Effector CD8-positive, alpha-beta T cell (primary cell): ENCODE measurements at places on chromosomes 16 and 17.
A peak's percentile ranks its signal among the peaks of the same experiment; 100 is the strongest.

DNA sequence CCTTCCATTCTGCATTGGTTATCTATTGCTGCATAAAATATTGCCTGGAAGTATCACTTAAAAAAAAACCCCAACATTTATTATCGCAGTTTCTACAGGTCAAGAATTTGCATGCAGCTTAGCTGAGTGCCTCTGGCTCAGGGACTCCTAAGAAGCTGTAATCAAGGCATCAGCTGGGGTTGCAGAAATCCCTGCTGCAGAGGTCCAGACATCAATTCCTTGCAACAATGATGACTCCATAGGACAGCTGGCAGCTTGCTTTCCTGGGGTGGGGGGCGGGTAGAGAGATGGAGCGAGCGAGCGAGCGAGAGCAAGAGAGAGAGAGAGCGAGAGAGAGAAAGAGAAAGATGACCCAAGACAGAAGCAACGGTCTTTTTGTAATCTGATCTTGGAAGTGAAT is 308.1 kb downstream of the HAPSTR1 start:
- DNase-seq: no peak

DNA sequence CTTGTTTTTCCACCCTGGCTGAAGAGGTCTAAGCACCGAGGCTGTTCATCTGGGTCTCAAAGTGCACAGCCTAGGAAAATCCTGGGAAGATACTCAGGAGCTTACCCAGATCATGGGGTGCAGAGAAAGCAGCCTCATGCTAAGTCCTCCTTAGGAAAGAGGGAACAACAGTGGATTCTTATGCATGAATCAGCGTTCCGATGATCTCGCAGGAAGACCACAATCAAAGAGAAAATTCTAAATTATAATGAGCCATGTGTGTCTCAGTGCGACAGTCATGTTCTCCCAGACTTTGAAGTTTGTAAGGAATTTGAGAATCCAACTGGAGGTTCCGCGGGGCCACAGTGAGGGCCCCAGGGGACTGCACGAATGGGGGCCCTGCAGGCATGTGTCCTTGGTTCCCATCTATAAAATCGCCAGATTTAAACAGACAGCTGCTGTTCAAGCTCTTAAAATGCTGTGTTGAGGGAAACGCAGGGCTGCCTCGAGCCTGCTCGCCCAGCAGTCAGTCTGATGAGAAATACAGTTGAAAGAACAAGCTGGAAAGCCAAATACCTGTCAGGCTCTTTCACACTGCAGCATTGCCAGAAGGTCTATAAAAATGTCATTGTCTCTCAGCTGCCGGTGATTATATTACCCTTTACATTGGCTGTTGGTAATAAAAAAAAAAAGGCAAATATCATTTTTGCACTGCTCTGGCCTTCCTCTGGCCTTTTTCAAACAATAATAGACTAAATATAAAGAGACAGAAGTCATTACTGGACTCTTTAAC is 152.1 kb downstream of the PMP22 start:
- DNase-seq: no peak

- DNase-seq: no peak
These were observed 20.6 kb downstream of the RPH3AL start for GRCh38 chr17:332023-332422.

- no peak for DNase-seq
These were observed 48.1 kb upstream of the TMEM97 start for GRCh38 chr17:28270926-28271325.

GRCh38 chr16:86145669-86146068 is 246.7 kb downstream of the IRF8 start:
- DNase-seq: no peak

- no peak for DNase-seq
These were observed 115.9 kb downstream of the ANKRD11 start for GRCh38 chr16:89374393-89374960.

DNA sequence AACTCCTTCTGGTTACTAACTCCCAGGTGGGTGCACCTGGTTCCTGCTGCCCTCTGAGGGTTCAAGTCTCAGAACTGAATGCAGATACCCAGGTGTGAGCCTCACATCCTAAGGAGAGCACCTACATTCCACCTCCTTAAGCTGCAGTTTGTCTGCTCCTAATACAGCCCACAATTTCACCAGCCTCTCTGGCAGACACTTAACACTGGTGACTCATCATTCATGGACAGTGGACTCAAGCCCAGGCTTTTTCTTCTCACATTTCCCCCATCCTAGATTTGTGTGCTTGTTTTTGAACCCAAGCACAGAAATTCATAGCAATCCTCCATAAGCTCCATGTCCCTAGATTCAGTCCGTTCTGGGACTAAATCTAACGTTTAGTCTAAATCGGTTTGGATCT is 7.0 kb upstream of the MAF start:
- no peak for DNase-seq

GRCh38 chr17:4900231-4901107 is 1.1 kb downstream of the C17orf107 start:
- peak; percentile 45 for DNase-seq

- DNase-seq: no peak
These were observed 4.8 kb downstream of the ATP1B2 start for GRCh38 chr17:7655541-7655840.

GRCh38 chr16:57098188-57098841 is 5.9 kb downstream of the CPNE2 start:
- no peak for DNase-seq

GRCh38 chr17:52790359-52790955 is 631.9 kb upstream of the CA10 start:
- DNase-seq: no peak

DNA sequence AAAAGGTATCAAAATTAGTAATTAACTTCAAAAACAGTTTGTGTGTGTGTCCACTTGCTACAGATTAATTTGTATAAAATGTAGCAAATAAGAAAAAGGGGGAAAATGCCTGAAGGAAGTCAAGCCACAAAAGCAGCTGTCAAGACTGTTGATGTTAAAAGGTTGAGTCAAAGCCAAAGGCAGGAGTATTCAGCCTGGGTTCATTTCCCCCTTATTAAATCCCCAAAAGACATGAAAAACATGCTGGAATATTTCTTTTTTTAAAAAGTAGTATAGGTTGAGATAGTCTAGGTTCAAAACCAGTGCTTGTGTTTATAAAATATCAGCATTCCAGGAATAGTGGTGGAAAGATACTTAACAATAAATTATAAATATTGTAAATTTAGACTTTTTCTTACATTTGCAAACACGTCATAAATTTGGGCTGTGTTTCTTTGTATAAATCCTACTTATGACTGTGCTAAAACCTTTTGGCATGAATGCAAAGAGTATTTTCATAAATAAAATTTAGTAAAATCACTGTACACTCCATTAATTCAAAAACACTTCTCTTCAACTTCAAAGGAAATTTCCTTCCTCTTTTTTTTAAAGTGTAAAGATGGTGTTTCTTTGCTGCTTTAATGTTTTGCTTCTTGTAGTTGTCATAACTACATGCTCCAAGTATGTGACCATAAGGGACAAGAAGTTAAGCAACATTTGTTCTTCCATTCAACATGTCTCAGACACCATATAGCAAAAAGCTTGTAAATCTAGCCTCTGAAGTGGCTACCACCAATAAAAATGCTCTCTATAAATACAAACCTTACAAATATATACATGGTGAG is 72.0 kb downstream of the SKAP1 start:
- no peak for DNase-seq

- DNase-seq: peak; percentile 25
These were observed 338.5 kb downstream of the PMP22 start for GRCh38 chr17:14926526-14927122.

GRCh38 chr16:86101897-86102157 is 202.9 kb downstream of the IRF8 start:
- DNase-seq: no peak

DNA sequence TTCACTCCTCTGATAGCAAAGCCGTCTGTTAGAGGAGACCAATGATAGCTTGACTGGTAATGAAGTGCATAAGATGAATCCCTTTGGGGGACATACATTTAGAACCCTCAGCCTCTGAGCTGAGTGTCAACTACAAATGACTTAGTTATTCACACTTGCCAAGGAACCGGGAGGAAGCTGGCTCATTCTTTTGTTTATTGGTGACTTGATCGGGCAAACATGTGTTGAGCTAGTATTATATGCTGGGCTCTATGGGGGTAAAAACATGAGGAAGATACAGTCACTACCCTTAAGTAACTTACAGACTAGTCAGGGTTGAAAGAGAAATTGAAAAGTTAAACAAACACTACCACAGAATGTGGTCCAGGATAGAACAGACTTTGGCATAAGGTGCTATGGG is 3.0 kb downstream of the CCL16 start:
- DNase-seq: no peak

DNA sequence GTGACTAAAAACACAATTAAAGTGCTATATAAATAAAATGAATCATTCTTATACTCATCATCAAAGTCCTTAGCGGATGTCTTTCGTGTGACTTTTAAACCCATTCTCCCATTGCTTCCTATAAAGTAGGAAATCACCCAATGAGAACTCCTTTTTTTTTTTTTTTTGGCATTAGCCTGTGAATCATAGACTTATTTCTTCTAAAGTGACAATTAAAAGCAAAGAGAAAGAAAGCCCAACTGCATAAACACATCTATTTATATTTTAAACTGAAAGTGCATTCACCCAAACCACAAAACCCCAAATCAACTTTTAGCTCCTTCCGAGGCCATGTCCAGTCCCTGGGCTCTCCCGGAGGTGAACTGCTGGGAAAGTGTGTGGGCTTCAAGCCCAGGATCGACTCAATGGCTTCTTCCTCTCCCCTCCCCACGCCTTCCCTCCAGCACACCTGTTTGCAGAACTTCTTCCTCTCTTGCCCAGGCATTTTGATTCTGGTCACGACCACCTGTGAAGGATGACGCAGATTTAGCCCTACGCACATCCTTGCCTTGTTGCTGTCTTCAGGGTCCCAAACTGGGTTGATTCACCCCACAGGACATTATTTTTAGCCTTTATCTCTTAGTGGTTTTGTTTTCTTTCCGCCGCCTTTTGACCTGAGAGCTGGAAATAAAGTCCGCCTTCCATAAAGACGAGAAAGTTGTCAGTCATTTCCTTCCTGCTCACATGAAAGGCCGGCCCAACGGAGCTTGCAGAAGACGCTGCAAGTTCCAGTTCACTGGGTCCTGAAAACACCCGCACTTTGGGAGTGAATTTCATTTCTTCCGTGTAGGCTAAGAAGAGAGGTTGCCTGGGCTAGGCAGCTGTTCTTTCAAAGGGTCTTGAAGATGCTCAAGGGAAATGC is 166.8 kb downstream of the MAP2K6 start:
- no peak for DNase-seq

DNA sequence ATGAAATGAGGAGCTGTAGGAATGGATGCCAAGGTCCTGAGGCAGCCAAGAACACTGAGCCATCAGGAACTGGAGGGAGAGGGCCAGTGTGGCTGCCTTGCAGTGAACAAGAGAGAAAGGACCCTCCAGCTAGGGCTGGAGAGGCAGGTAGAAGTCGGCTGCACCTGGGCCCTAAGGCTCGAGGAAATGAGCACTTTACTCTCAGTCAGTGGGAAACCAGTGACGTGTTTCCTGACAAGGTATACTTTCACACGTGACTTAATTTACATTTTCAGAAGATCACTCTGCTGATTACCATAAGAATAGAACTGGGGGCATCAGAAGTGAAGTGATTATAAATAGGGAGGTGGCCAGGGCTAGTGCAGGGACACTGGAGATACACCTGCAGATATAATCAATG is 115.2 kb downstream of the C17orf67 start:
- DNase-seq: no peak

DNA sequence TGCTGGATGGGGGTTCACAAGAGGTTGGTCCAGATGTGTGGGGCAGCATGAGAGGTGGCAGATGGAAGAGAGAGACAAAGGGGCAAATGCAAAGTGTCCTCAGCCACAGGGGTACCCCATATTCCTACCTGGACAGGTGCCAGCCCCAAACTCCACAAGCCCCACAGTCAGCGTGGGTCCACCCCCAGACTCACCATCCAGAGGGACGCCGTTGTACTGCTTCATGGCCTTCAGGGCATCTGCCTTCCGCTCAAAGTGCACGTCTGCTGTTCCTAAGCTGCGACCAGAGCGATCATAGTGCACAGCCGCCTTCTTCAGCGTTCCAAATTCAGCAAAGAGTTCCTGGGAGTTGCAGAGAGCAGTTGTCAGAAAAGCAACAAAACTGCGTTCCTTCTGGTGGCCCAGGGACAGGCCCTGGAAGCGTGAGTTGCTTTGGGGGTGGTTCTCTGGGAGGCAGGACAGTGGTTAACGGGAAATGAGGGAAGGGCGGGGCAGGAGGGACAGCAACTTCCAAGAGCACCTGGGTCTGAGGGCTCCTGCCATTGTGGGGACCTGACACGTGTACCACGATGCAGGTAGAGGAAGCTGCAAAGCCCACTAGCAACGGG is 2.3 kb downstream of the ALYREF start:
- DNase-seq: no peak

GRCh38 chr17:57405491-57406072 is 149.3 kb downstream of the MSI2 start:
- DNase-seq: no peak

GRCh38 chr17:37384560-37385149 is 8.9 kb downstream of the C17orf78 start:
- DNase-seq: no peak

DNA sequence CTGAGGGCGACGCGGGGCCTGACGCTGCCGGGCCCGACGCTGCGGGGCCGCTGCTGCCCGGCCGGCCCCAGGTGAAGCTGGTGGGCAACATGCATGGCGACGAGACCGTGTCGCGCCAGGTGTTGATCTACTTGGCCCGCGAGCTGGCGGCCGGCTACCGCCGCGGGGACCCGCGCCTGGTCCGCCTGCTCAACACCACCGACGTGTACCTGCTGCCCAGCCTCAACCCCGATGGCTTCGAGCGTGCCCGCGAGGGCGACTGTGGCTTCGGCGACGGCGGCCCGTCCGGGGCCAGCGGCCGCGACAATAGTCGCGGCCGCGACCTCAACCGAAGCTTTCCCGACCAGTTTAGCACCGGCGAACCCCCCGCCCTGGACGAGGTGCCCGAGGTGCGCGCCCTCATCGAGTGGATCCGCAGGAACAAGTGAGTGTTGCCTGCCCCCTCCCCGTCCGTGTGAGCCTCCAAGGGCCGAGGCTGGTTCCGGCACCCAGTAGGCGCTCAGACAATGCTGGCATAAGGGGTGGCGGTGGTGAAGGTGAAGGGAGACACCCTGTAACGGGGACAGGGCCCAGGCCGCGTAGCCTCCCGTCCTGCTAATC is 676 bp downstream of the CPD start:
- DNase-seq: peak; percentile 13

- DNase-seq: no peak
These were observed 151.6 kb downstream of the FTO start for GRCh38 chr16:53855511-53855910.

DNA sequence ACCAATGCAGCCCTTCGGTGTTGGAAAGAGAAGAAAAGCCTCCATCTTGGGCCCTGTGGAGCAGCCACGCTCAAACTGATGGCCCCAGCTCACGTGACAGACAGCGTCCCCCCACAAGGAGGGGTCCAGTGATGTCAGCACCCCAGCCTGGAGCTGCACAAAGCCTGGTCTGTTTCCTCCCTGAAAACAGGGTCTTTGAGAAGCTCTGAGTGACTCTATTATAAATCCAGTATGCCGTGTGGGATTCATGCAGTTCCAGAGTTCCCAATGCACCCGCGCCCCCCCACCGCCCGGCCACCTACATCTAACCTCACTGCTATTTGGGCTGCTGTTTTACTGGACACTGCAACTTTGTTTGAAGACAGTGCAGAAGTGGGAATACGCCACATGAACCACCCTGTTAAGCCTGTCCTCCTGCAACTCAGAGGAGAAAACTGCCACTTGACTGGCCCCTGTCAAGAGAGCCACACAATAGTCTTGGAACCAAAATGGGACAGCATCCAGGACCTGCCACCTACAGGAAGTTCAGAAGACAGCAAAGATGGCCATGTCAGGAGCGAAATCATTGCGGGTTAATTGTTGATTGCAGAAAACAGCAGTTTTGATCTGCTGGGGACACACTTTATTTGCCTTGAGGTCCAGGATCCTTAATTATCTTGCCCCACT is 33.1 kb downstream of the PMP22 start:
- DNase-seq: no peak

- DNase-seq: no peak
These were observed 18.1 kb downstream of the PPM1D start for GRCh38 chr17:60618080-60618479.
